ENCODE measurements at places on chromosomes 3 and 15.

- DNase-seq = no peak
Measured at GRCh38 chr3:16741890-16742289, 136.7 kb upstream of the DAZL start.

DNA sequence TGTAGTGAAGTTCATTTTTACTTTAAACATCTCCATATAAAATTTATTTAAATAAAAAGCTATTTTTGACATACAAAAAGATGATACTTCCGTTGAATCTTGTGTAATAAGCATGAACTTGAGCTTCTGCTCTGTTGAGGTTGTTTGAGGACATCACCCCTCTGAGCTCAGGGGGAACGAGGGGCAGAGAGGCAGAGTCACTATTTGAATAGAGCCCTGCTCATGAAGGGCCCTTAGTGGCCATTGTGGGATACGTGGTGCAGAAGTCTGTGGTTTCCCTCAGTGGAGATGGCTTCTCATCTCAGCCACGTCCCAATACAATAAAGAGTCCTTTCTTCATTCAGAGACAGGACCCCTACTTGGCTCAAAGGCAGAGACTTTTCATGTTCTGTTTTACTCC, 10.6 kb downstream of the CEMIP start:
- no peak for DNase-seq

- no peak for DNase-seq
Measured at GRCh38 chr3:132198516-132198915, 118.7 kb upstream of the ACP3 start.

- DNase-seq = no peak
Measured at GRCh38 chr3:34212656-34213055, 414.2 kb downstream of the PDCD6IP start.

- DNase-seq = no peak
Measured at GRCh38 chr3:127409421-127410136, 121.7 kb upstream of the PRR20G start.

GRCh38 chr3:98027085-98027446, 8.0 kb downstream of the GABRR3 start:
- DNase-seq = no peak

GRCh38 chr15:69459066-69459465, 6.4 kb downstream of the RPLP1 start:
- DNase-seq = no peak

DNA sequence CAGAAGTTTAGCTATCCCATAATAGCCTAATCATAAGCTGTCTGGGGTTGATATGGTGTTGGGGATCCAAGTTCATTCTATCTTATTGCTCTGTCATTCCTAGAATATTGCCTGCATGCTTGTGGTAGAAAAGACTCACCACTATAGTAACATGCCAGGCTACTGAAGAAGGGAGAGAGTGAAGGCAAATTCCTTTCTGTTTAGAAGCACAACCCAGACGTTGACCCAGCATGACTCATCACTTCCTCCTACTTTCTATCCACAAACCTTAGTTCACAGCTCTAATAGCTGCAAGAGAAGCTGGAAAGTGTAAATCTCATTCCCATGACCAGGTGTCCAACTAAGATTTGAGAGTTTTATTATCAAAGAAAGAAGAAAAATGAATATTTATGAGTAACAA, 57.8 kb upstream of the NMD3 start:
- DNase-seq = peak; percentile 23

- DNase-seq = no peak
Measured at GRCh38 chr3:55859305-55859704, 372.2 kb upstream of the WNT5A start.

DNA sequence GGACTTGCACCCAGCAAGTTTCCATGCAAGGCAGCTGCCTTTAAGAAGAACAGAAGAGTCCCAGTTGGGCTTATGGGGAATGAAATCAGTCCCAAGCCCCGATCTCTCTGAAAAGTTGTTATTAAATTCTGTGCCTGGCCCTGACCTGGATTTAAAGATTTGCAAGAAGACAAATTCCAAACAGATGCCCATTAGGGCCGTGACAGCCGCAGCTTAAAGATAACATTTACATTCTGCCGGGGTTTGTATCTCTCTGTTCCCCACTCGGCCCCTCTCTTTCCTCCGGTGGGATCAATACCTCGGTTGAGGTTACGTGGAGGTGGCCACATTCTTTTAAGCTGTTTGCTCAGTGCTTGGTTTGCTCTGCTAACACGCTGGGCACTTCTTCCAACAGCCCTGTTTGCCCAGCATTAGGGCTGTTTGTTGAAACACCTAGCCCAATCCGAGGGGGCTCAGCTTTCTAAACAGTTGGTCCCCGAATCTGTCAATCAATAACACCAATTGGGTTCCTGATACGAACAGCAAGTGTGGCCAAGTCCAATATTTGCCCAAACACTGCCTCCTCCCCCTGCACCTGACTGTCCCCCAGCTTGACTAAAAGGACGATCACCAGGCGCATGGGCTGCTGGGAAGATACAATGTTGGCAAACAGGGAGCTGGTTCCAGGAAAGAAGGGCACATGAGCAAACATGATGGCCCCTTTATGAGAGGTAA, 108.6 kb downstream of the RPLP1 start:
- DNase-seq = no peak

- DNase-seq = no peak
Measured at GRCh38 chr3:104323226-104323625, 1043.5 kb upstream of the ALCAM start.

DNA sequence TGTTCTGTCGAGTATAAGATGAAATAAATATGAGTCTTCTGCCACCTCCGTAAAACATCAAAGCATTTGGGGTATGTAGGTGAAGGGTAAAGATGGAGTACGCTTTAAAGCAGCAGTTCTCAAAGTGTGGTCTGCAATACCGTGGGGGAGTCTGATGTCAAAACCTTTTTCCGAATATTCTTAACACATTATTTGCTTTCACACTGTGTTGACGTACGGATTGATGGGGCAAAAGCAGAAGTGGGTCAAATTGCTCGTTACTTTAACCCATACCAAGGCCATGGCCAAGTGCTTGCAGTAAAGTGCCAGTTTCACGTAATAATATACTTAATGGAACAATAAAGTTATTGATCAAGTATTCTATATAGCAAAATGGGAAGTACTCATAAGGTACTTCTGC, 36.3 kb downstream of the PAK2 start:
- no peak for DNase-seq

DNA sequence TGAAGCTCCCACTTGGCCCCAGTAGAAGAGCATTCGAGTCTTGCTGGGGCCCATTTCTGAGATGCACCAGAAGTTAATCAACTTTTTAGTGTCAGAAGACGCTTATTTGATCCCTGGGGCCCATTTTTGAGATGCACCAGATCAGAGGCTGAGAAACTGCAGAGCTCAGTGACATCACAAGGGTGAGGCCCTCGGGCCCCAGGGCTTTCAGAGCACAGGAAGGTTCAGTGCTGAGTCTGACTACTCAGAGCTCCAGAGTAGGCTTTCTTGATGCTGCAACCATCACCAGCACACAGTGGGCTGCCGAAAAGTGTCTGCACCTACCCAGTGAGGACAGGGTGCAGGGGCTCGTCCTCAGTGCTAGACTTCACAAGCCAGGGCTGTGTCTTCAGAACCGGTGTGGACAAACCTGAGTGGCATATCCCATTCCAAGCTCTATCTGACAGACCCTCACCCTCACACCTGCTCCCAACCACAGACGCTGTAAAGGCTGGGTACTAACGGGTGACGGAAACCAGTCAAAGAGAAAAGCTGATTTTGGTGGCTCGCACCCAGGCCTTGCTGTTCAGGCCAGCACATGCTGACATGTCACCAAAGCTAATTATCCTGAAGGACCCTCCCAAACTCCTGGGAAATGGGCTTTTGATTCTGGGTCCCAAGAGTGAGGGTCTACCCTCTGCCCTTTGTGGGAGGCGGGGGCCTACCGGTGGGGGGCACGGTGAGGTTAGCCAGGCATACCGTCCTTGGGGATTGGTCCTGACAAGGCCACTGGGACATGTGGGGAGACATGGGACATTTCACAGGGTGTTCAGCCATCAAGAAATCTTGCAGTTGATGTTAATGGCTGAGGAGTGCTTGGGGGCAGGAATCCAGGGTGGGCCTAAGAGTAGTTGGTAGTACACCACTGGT, 83.0 kb downstream of the PDCD6IP start:
- no peak for DNase-seq

- DNase-seq = no peak
Measured at GRCh38 chr3:123008840-123009239, 18.7 kb downstream of the SEMA5B start.

GRCh38 chr15:40104865-40105516, 3.7 kb downstream of the BMF start:
- DNase-seq = peak; percentile 71

GRCh38 chr3:141250828-141251227, 19.2 kb downstream of the PXYLP1 start:
- DNase-seq = no peak

DNA sequence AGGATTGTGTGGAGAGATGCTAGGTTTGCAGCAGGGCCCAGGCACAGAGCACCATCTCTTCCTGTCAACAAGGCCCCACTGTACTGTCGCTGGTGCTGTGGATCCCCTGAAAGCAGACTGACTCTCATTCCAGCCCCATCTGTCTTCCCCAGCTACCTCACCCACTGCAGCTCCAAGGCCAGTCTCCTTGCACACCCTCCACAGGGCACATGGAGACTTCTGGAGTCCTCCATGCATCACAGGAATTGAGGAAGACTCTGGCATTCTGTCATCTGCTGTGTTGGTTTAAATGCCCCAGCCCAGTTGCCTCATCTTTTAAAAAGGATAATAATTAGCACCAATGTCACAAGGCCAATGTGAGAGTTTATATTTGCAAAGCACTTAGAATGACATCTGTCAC, 301.2 kb downstream of the RPLP1 start:
- DNase-seq = no peak

GRCh38 chr3:171566803-171567422, 106.7 kb upstream of the TNIK start:
- peak; percentile 25 for DNase-seq

- DNase-seq = no peak
Measured at GRCh38 chr15:92949604-92950249, 49.6 kb downstream of the CHD2 start.

- DNase-seq = no peak
Measured at GRCh38 chr3:128984596-128984995, 9.3 kb downstream of the CFAP92 start.

- no peak for DNase-seq
Measured at GRCh38 chr3:45170096-45170495, 23.9 kb upstream of the CDCP1 start.

DNA sequence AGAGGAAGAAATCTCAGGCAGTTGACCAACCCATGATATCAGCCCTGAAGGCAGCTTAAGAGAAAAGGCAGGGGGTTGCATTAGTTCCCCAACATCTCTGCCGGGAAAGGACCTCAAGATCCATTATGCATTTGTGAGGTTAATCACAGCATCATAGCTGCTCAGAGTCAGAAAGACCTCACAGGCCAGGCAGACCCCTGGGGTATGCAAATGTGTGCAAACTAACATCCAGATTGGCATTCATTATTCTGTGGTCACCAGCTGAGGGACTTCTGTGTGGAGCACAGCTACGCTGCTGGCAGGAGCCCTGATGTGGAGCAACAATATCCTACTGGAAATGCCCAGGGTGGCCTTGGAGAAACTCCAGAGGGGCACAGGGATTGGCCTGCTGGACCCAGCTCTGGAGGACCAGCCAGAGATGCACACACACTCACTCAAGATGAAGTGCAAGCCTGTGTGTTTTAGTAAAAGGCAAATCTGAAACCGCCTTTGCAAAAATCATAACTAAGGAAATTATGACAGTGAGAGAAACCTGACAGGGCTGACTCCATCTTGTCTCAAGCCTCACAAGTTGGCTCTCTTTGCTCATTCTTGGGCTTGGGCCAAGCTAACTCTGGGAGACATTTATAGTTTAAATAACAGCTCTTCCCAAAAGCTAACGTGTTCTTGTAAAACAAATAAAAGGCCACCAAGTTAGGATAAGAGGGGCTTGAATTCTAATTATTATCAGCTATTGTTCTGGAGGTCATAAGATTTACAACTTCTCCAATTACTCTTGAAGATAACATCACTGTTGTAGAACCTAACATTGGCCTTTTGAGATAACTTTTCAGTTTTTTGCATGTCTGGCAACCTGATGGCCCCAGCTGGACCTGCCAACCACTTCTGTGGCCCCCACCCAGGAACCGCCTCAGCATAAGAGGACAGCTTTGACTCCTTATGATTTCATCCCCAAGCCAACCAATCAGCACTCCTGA, 257.1 kb downstream of the UACA start:
- DNase-seq = no peak

DNA sequence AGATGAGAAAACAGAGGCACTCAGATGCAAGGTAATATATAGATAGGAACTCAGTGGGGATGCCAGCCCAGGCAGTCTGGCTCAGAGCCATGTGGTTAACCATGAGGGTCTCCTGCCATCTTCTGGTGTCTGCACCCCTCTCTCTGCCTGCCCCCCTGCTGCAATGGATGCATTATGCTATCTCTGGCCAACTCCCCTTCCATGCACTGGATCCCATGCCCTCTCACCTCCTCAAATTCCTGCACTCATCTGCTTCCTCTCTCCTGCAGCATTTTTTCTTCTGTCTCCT, 163.2 kb downstream of the STT3B start:
- no peak for DNase-seq

DNA sequence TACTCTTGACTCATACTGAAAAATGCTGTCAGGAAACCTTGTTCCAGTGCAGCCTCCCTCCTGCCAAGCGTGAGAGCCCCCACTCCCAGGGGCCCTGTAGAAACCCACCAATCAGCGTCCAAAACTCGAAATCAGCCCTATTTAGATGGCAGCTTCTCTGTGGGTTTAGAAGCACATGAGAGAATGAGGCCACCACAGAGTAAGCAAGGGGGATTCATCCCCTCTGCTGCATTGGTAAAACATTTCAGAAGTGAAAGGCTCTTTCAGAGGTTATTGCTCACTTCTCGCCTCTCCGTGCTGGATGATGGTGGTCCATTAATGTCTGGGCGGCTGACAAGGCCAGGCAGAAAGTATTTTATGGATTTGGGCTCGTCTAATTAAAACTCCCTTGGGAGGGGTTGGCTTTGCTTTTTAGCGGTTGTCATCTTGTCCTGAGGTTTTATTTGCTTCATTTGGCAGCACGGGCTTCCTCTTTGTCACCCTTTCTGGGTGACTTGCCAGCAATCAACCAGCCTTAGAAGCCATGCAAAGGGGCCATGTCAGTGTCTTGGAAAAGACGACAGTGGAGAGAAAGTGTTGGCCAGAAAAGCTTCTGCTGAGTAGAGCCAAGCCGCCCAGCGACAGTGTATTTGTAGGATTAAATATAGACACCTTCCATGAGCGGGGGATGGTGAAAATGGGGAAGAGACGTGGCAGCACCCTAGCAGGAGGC, 145.5 kb downstream of the ATP10A start:
- DNase-seq = no peak

GRCh38 chr3:58800940-58801339, 134.4 kb upstream of the FAM3D start:
- no peak for DNase-seq

DNA sequence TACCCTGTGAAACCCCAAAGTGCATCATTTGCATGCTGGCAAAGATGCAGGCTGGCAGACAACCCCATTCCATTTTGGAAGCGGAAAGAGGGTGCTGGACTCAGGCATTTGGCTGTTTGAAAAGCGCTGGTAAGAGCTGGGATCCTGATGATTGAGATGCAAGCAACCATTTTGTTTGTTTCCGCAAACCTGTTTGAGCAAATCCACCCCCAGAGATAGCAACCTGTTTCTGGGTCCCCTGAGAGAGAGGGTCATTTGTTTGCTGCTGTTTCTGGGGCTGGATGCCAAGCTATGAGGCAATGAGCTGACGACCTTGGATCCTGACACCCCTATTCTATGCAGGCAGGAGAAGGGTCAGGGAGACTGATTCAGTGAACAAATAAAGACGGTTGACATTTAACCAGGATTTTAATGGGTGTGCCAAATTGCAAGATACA, 9.8 kb downstream of the SLC6A1 start:
- no peak for DNase-seq

GRCh38 chr3:60980342-60980692, 270.9 kb downstream of the FHIT start:
- DNase-seq = no peak

GRCh38 chr3:139281522-139282196, 62.2 kb upstream of the MRPS22 start:
- no peak for DNase-seq

All from T-helper 2 cell (primary cell).